GF-D8 (cell line): ENCODE measurements at places on chromosomes 13 and 19.

GRCh38 chr19:5743630-5744029, 23.2 kb downstream of the CATSPERD start:
- DNase-seq: no peak

GRCh38 chr19:33300009-33300893, 2.1 kb downstream of the CEBPA start:
- no peak for DNase-seq

DNA sequence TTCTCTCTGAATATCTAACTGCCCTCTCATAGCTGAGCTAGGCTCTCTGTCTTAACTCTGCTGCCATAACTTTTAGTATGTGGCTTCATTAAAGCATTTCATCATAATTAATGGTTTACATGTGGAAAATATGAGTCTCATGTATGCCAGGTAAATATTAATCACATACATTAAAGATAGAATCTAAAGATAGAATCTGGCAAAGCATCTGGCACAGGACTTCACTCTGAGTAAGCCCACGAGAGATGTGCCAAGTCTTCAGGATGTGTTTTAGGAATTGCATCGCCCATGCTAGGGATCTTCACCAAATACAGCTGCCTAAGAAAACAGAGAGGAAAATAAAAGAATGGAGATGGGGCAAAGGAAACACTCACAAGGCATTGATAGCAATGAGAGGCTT, 285.8 kb downstream of the DIAPH3 start:
- no peak for DNase-seq

DNA sequence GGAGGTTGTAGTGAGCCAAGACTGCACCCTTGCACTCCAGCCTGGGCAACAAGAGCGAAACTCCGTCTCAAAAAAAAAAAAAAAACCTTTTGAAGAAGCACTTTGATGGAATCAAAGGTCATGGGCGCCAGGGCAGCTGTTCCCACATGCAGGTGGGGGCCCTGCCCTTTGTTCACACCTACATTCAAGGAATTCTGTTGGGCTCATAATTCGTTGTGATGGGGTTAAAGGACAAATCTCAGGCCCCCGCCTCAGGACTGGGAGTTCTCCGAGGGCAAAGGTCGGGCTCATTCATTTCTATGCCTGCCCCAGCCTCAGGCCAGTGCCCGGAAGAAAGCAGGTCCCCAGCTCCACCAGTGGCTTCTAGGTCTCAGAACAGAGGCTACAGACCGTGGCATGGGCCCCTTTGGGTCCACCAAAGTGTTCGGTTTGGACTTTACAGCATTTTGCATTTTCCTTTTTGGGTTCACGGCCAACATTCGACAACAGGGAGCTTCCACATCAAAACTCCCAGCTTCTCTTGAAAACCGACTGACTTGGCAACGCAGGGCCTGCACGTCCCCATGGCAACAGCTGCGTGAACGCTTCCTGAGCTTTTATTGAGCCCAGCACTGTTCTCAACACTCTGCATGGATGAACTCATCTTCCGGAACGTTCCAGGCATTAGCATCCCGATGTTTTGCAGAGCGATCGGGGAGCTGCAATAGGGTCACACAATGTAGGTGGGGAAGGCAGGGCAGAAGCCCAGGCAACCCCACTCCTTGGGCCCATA, 10.1 kb upstream of the GTF2F1 start:
- no peak for DNase-seq

- no peak for DNase-seq
These were observed 194.0 kb upstream of the NBEA start for GRCh38 chr13:34748073-34748472.

DNA sequence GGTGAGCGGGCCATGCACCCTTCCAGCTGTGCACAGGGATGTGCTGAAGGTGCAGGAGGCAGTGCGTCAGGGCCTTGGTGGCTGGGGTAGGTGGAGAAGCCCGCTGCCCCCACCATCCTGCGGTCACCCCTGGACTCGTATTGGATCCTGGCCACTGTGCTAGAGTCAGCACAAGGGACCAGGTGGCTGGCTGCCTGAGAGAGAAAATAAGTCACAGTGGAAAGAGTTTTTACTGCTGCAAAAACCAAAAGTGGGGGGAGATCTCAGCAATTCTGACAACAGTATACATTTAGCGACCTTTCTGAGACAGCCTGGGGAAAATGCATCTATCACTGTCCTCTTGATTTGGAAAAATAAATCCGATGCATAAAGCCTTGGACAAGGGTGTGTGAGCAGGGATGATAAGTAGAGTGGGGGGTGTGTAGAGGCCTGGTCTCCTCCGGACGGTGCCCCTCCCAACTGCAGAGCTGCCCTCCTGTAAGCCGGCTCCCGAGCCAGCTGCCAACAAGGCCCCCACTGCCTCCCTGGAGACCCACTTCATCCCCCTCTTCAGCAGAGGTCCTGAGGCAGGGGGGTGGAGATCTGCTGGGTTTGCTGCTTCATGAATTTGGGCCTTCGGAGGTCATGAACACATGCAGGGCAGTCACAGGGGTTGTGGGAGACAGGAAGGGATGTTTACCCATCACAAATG, 84.2 kb downstream of the SLC7A1 start:
- DNase-seq: no peak

DNA sequence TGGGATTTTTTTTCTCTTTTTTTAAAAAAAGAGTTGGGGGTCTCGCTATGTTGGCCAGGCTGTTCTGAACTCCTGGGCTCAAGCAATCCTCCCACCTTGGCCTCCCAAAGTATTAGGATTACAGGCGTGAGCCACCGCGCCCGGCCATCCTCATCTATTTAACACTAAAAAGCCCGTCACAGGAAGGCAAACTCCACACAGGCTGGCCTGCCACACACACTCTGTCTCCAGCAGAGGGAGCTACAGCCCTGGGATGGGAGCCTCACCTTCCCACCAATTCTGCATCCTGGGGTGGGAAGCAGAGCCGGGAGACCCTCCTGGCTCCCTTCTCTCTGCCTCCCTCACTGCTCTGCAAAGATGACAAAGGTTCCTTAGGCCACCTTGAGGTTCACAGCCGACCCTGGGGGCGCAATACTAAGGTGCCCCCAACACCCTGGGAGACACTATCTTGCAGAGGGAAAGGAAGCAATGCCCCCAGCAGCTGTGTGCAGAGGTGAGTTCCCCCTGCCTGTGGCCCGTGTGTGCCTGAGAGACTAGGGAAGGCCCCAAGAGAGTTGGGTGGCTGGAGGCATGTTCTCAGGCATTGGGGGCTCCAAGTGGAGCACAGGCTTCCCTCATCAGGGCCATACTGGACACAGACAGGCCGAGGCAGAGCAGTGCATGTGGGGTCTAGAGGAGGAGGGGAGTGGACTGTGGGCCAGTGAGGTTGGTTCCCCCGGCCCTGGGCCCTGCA, 27.4 kb upstream of the TIMM44 start:
- no peak for DNase-seq

- DNase-seq: no peak
These were observed 331.2 kb downstream of the SPRY2 start for GRCh38 chr13:80009760-80010159.

DNA sequence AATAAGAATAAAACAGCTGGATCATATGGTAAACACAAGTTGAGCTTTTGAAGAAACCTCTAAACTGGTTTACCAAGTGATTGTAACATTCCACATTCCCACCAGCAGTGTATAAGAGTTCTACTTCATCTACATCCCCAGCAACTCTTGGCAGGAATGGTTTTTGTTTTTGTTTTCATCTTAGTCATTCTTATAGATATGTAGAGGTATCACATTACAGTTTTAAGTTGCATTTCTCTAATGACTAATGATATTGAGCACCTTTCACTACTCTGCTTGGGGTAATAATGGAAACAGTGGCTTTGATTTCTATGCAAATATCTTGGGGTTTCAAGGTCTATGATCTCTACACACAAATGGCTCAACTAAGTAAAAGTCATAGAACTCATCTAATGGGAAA, 614.5 kb downstream of the TBC1D4 start:
- no peak for DNase-seq

DNA sequence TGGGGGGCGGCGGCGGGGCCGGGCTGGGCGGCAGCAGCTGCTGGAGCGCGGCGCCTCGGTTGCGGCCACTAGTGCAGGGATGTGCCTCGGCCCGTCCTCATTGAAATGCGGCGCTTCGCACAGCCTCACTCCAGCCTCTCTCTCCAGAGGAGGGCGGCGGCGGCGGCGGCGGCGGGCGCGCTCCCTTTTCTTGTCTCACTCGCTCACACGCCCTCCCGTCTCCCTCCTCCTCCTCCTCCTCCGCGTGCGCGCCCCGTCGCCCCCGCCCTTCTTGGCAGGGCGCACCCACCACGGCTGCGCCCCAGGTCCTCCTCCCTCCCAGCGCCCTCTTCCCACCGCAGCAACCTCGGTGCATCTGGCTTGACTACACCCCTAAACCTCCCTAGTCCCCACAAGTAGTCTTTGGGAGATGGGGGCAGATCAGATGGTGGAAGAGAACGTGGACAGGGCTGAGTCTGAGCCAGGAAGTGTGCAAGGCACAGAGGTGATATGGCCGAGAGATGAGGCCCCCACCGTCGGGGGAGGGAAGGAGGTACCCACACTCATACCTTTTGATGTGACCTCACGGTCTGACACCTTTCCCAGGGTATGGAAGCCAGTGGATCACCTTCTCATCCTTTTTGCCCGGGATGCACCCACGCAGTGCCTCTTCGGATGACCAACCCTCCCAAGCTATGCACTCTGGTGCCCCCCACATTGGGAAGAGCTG, at the start of gene DCLK1:
Gene DCLK1, minus strand, starts transcription at position 161 of the 709 bp plus-strand sequence.
- no peak for DNase-seq

- no peak for DNase-seq
These were observed 1.3 kb downstream of the PRKD2 start for GRCh38 chr19:46715620-46715974.

GRCh38 chr13:30696278-30697176, 38.8 kb upstream of the ALOX5AP start:
- DNase-seq: peak; percentile 32

DNA sequence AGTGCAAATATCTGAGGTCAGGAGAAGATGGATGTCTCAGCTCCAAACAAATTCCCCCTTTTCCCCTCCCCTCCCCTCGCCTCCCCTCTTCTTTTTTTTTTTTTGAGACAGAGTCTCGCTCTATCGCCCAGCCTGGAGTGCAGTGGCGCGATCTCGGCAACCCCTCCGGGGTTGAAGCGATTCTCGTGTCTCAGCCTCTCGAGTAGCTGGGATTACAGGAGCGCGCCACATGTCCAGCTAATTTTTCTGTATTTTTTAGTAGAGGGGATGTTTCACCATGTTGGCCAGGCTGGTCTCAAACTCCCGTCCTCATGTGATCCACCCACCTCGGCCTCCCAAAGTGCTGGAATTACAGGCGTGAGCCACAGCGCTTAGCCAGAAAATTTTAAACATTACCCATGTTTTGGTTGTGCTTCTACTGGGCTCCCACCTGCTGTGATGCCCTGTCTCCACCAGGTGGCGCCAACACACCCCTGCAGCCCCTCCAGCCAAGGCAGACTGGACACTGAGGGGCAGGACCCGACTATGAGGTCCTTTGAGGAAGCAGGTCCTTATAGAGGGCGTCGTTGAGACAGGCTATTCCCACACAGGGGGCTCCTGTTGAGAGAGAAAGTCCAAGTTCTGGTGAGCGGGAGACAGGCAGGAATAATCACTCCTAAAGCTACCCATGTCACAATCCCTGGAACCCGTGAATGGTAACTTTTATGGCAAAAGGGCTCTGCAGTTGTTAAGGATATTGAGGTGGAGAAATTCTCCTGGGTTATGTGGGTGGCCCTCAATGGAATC, 6.3 kb downstream of the ERICH4 start:
- no peak for DNase-seq

- DNase-seq: no peak
These were observed 26.1 kb downstream of the FGF9 start for GRCh38 chr13:21696865-21697448.

GRCh38 chr19:14361824-14362223, 19.4 kb upstream of the ADGRE5 start:
- DNase-seq: peak; percentile 46

GRCh38 chr19:45769821-45770191, 754 bp upstream of the SIX5 start:
- DNase-seq: no peak

DNA sequence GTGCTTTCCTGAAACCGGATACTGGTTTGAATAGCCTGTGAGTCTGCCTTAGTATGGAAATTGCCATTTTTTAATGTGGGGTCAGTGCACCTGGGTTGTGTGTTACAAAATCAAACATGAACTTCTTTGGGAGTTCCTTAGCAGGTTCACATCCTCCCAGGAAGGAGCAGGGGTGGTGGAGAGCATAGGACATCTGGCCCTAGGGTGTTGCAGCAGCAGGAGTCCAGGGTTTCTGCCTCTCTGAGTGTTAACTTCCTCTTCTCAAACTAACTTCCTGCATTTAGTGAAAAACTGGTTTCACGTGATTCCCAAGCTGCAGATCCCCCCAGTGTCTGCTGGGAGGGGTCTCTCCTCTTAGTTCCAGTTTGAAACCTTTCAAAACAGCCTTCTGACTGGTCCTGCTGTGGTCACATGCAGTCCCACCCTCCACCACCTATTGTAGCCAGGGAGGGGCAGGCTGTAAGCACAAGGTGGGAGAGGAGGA, 7.2 kb downstream of the RNASEH2B start:
- peak; percentile 99 for DNase-seq

GRCh38 chr13:32126278-32126677, 94.7 kb downstream of the FRY start:
- DNase-seq: no peak

- DNase-seq: no peak
These were observed 2.3 kb upstream of the AKAP8 start for GRCh38 chr19:15381864-15382263.

GRCh38 chr13:27977476-27978300, 8.6 kb upstream of the CDX2 start:
- no peak for DNase-seq

- DNase-seq: no peak
These were observed 140.2 kb downstream of the KLF5 start for GRCh38 chr13:73198991-73199411.

- DNase-seq: no peak
These were observed 7.1 kb upstream of the SIGLEC7 start for GRCh38 chr19:51135004-51135403.

DNA sequence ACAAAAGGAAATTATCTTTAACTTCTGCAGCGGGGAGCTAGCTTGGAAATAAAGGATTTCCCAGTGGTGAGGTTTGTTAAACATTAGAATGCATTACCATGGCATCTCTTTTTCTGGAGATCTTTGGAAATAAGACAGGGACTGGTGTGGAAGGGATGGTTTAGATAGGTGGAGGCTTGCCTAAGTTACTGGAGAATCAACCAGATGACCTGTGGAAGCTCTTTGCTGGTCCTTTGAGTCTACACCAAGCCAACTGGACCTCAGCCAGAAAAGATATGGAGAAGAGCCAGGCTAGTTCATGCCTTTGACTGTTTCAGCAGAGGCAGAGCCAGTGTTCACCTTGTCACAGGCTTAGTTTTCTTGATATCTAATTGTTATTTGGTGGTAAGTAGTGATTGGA, 134.7 kb downstream of the KCNRG start:
- no peak for DNase-seq

DNA sequence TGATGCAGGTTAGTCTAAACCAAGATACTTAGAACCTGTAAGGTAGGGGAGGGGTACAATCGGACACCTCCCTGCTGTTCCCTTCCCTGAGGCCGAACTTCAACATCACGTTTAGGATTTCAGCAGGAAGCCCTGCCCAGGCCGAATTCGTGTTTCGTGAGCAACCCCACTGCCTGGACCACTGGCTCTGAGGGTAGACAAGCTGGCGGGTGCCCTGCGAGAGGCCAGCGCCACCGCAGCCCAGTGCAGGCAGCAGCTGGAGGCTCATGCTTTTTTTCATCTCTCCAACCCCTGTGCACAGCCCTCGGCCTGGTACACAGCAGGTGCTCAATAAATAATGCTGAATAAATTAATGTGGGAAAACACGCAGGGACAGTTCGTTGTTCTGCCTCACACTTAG, 7.7 kb downstream of the HOMER3 start:
- DNase-seq: no peak

GRCh38 chr19:10687518-10688288, 13.5 kb upstream of the QTRT1 start:
- DNase-seq: no peak

GRCh38 chr19:49020342-49020741, 3.5 kb upstream of the LHB start:
- no peak for DNase-seq
